ENCODE measurements at places on chromosomes 11 and 22.

- no peak for DNase-seq
These were observed 72.3 kb downstream of the FAM76B start for GRCh38 chr11:95717314-95717713.

DNA sequence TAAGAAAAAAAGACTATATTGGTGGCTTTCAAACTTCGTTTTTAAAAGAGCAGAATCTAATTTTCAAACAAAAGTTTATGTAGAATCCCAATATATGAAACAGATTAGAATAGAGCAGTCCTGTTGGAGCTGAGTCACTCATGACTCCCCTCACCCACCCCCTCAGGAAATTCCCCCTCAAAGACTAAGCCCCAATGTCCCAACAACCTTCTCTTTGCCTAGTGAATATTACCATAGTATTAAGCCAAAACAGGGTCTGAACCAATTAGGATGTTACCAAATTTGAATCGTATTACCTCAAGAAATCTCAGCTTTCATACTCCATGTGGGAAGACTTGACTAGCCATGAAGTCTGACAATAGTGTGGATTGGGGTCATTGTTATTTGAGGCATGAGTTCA is 7.8 kb upstream of the PIWIL4 start:
- DNase-seq: no peak

GRCh38 chr22:47169801-47170140 is 407.3 kb downstream of the TBC1D22A start:
- DNase-seq: no peak

GRCh38 chr11:85685820-85686459 is at the start of gene CCDC89:
CCDC89 (minus strand) TSS chr11:85686195; CDS start chr11:85686130, 65 bp downstream.
- no peak for DNase-seq

DNA sequence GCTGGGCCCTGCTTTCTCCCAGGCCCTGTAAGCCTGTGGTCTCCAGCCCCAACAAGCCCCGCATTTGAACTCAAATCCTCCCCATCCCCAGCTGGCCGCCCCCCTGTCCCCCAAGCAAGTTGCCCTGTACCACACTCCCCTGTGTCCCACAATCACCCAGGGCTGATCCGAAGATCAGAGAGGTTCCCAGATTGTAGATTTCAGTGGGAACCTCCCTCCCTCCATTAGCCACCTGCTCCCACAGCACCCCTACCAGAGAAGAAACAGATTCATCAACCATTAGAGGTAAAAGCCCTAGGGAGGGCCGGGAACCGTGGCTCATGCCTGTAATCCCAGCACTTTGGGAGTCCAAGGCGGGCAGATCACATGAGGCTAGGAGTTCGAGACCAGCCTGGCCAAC is 107.5 kb downstream of the FEZ1 start:
- DNase-seq: no peak

DNA sequence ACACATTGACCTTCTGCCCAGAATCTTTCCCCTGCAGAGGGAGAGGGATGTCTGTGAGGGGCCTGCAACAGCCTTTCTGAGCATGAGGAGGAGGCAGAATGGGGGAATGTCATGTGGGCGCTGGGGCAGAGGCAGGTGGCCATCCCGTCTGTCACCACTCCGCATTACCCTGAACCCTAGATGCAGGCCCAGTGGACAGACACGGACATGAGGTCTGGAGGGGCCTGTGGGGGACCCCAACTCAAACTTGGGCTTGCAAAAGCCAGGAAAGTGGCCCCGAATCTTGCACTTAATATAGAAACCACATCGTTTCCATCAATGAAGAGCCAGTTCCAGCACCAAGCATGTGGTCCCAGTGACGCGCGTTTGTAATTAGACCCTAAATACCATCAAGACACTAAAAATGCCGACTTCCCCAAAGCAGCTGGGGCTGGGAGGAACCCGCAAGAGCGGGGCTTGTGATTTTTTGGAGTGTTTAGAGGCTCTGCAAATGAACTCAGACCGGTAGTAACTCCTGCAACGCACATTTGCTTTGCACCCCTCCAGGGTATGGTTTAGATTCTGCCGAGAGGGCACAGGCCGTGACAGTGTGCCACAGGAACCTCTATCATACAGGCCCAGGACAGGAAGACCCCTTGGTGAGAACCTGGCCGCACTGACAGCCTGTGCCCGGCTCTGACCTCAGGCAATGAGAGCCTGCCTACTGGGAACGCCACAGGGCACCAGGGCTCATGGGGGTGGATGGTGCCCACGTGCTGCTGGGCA is 109.3 kb downstream of the CTTN start:
- no peak for DNase-seq

All from T-helper 22 cell (primary cell).